ENCODE measurements at places on chromosomes 11 and 22.

- DNase-seq, result no peak
Observed at GRCh38 chr22:47580121-47580520, 817.7 kb downstream of the TBC1D22A start.

DNA sequence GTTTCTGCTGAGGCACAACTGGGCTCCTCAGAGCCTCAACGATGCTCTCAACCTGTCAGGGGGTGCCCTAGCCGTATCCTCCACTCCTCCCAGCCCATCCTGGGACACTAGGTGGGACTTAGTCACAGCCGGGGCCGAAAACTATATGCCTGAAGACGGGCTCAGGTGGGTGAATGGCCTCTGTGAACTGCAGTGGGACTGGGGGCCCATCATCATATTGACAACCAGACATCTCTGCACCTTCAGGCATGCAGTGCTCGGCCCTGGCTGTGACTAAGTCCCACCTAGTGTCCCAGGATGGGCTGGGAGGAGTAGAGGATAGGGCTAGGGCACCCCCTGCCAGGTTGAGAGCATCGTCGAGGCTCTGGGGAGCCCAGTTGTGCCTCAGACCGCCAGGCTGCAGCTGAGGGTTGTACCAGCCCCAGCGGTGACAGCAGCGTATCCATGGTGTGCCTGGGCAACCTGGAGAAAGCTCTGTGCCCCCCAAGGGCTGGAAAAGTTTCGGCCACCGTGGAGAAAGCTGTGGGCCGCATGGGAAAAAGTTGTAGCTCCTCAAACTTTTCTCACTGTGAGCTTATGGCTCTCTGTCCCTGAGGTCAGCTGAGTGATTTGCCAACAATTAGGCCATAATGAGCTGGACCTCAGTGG, 88.9 kb downstream of the RRM1 start:
- DNase-seq, result no peak

DNA sequence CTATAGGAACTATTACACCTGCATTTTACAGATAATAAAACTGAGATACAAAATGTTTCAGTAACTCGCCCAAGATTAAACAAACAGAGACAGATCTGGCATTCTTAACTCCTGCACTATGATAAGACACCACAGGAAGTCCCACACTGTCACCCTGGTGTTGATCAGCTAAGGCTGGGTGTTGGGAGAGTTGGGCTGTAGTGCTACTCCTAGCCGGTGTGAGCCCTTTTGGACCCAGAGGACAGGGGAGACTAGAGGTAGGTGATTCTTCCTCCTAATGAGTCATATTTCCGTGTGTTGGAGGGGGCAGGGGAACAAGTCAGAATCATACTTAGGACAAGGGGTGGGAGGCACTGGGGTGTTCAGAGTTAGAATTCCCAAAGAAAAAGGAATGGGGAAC, 353.2 kb upstream of the TENM4 start:
- no peak for DNase-seq

- DNase-seq, result no peak
Observed at GRCh38 chr11:8567602-8568198, 26.3 kb downstream of the STK33 start.

DNA sequence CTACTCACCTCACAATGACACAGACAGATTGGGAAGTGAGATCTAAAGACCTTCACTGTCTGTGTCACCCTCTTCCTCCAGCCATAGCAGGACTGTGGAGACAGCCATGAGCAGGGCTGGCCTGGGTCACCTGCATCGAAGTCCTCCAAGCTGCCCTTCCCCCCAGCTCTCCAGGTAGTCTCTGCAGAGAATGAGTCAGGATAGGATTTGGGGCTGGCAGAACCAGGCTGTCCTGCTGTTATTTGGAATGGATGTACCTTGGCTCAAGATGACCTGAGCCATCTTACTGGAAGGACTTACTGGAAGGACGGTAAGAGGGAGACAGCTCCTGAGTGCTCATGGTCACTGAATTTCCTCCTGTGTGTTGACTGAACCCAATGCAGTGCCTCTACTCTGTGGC, 29.2 kb downstream of the GGTLC2 start:
- DNase-seq, result no peak

- no peak for DNase-seq
Observed at GRCh38 chr22:48934446-48934845, 893.2 kb downstream of the BRD1 start.

GRCh38 chr11:115897707-115898106, 393.5 kb upstream of the CADM1 start:
- DNase-seq, result no peak

GRCh38 chr11:45224766-45225165, 61.4 kb downstream of the SYT13 start:
- no peak for DNase-seq

GRCh38 chr22:26325641-26326040, 103.4 kb upstream of the ASPHD2 start:
- no peak for DNase-seq

- DNase-seq, result no peak
Observed at GRCh38 chr11:122938557-122938956, 43.1 kb downstream of the BSX start.

DNA sequence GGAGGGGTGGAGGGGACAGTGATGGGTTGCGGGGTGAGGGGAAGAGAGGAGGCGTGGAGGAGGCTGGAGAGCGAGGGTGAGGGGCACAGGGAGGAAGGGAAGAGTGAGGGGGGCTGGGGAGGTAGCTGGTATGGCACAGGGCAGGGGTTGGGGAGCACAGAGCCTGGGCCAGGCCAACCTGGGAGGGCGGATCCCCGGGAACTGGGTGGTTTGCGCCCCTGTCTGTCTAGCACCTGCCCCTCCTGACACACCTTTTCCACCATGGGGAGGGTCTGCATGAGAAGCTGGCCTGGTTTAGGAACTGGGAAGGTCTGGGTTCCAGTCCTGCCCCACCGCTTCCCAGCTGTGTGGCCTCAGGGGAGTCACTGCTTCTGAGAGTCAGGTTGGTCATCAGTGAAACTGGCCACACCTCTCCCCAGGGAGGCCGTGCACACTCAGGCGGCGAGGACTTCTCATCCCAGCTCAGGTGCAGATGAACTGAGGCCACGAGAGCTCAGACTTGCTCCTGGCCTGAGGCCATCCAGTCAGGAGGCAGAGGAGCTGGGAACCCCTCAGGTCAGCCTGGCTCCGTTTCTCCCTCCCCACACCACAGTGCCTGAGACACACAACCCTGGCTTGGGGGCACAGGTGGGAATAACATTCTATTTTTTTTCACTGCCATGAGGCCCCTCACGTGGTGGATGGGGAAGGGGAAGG, 95.6 kb downstream of the PHF21B start:
- DNase-seq, result no peak

- no peak for DNase-seq
Observed at GRCh38 chr11:133827556-133827955, 17.8 kb downstream of the SPATA19 start.

DNA sequence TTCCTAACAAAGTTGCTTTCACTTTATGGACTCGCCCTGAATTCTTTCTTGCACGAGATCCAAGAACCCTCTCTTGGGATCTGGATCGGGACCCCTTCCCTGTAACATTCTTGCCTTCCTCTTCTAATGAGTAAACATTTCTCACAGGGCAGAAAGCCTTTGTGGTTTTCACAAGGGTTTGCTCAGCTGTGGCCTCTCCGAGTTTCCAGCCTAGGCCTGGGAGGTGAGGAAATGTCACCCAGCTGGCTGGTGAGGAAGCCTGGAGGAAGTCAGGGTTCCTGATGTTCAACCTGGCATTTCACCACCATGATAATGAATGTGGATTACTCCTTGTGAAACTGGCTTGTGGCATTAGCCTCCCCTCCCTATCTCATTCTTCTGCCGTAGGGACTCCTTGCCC, 224.9 kb downstream of the DSCAML1 start:
- no peak for DNase-seq

DNA sequence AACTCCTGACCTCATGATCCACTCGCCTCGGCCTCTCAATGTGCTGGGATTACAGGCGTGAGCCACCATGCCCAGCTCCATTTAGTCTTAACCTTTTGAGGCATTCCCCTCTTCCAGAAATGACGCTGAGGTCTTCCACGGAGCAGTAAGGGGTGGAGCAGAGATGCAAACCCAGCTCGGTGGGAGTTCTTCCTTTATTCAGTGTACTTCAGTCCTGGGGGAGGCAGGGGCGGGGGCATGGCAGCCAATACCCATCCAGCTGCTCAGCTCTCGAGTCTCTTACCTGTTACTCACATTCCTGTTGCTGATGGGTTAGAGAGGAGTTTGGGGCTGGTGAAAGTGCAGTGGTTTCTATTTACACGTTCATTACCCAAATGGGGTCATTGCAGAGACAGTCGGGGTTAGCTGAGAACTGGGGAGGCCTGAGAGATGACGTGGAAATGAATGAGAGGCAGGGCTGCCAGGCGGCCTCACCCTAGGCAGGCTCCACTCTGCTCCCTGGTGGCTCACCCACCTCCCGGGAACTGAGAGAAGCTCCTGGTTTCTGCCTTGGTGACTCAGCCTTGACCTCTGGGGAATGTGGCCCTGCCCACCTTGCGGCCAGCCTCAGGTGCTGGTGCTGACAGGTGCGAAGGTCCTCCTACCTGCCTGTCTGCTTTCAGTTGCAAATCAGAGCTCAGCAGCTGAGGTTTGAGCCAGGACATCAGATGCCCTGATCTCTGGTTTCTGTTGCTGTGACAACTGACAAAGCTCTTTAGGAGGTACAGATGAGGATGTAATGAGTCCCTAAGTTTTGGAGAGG, 13.4 kb upstream of the ST14 start:
- no peak for DNase-seq
